Frontal cortex (tissue), 4 donors: ENCODE measurements at places on chromosomes 3 and 15. TPM values are rescaled to one million over a fixed set of nuclear protein-coding genes. Genes with fewer than 3 reads are reported as not detected.

- DNase-seq, result no peak
Observed at GRCh38 chr15:96422125-96422524, 91.6 kb downstream of the NR2F2 start.

The ULK3 gene
- 30.6 TPM for total RNA-seq

- DNase-seq, result no peak
Observed at GRCh38 chr3:156770699-156771414, 55.3 kb upstream of the LEKR1 start.

DNA sequence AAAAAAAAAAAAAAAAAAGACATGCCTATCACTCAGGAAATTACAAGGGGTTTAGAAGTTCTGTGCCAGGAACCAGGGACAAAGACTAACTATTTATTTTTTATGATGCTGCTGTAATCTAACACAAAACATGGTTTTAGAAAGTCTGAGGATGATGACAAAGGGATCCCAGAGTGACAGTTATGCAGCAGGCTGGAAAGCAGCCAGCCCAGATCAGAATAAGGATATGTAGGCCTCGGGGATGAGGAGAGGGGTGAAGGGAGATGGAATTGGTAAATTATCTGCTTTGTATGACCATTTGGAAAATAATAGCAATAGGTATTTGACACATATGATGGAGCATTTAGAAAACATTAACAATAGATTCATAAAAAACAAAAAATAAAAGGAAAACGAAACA lies 34.1 kb upstream of the NMD3 start:
- DNase-seq, result no peak

- no peak for DNase-seq
Observed at GRCh38 chr15:93060336-93061248, 28.4 kb downstream of the RGMA start.

The HRG gene
- not detected for total RNA-seq

- no peak for DNase-seq
Observed at GRCh38 chr15:76994001-76994400, 925 bp upstream of the PSTPIP1 start.

The PIGZ gene
- 2.9 TPM for total RNA-seq

GRCh38 chr3:156941311-156941710 lies 115.2 kb downstream of the LEKR1 start:
- no peak for DNase-seq
